GM13977 (cell line): ENCODE measurements at places on chromosomes 4 and X.

- DNase-seq, result no peak
Observed at GRCh38 chr4:176261481-176261880, 7.5 kb downstream of the ASB5 start.

GRCh38 chr4:10134141-10134540 is 17.5 kb upstream of the WDR1 start:
- no peak for DNase-seq

DNA sequence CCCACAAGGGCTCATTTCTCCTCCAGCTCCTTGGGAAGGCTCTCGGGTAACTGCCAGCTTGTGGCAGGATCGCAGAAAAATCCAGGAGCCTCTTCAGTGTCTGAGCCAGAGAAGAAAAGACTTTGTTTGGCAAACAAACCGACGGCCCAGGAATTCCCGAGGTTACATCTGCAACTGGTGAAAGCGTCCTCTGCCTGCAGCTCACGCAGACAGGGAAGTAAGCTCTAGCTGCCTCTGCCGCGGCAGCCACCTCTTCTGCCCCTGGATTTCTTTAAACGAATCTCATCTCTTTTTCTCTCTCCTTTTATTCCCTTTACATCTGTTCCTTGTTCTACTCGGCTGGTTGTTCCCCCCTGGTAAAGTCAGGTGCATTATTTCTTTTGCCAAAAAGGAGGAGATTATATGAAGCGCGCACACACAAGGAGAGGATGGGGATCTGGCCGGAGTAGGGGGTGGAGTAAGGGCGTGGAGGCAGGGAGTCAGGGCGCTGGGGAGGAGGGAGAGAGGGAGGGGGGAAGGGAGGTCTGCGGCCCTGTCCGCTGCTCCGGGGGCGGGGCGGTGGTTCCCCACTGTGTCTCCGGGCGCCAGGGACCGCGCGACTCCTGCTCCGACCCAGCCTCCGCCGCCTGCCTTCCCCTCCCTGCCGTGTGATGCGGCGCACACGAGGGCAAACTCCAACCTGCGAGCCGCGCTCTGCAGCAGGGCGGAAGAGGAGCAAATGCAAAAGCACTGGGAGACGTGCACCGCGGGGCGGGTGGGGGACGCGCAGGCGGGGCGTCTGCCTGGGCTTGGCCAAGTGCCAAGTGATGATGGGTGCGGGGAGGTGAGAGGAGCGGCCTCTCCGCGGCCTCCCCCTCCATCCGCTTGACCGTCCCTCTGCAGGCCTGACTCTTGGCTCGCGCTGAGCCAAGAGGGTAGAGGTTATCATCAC is at the start of gene DCHS2:
Gene DCHS2, minus strand, starts transcription at position 459 of the 931 bp plus-strand sequence. Its CDS starts 444 bp downstream, at position 15.
- DNase-seq, result peak; percentile 50

DNA sequence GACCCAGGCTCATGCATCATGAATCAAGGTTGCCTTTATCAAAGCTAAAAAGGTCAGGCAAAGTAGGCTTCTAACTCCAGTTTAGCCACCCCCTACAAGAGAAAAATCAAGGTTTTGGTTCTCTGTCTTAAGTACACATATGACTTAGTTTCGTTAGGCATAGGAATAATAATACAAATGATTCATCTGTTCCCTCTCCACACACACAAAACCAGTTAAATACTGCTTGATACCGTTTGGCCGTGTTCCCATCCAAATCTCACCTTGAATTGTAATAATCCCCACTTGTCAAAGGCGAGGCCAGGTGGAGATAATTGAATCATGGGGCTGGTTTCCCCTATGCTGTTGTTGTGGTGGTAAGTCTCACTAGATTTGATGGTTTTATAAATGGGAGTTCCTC is 226.2 kb downstream of the HS6ST2 start:
- DNase-seq, result no peak

DNA sequence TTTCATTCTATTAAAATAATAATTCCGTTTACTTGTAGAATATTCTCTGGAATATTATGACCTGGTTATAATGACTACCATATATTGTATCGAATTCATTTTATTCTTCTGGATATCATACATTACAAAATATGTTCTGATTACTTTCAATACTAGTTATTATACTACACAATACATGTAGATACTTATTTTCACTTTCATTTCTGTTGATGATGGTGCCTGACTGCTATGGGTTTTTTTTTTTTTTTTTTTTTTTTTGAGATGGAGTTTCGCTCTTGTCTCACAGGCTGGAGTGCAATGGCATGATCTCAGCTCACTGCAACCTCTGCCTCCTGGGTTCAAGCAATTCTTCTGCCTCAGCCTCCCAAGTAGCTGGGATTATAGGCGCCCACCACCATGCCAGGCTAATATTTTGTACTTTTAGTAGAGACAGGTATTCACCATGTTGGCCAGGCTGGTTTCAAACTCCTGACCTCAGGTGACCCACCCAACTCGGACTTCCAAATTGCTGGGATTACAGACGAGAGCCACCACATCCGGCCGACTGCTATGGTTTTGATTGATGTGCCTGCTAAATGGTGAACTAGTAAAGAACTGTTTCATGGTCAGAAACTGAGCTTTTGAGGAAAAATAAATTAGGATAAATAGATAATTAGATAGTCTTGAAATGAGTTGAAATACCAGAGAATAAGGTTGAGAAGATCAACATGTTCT is 39.5 kb downstream of the PCDH10 start:
- no peak for DNase-seq

DNA sequence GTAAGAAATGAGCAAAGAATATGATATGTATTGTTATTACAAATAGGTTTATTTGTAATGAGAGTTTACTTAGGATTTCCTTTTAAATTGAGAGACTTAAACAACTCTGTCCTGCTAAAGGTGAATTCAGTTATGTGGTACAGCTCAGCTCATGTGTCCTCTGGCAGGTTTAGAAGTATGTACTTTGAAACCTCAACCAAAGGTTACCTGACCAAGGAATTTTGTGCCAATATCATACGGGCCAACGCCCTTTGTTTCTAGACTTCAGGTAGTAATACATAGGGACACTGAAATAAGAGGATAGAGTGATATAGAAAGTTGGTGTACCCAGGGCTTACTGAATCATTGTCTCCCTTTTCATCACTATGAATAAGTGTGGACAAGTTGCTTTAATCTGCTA is 25.7 kb downstream of the SLAIN2 start:
- DNase-seq, result no peak

GRCh38 chr4:51840781-51841180 is 2.2 kb upstream of the DCUN1D4 start:
- no peak for DNase-seq

DNA sequence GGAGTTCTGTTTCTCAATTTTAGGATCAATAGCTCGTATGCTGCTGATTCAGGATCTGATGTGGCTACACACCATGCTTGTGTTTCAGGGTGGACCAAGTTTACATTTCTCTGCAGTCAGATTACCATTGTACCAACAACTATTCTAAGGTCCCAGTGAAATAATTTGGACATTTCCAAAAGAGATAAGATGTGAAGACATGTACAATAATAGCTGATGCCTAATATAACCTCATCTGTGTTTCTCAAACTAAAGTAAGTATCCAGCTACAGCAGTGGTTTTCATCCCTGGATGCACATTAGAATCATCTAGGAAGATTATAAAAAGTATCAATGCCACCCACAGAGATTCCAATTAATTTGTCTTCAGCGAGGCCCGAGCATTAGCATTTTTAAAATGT is 209.7 kb downstream of the ANTXR2 start:
- no peak for DNase-seq

- DNase-seq, result no peak
Observed at GRCh38 chrX:17584248-17584681, 153.0 kb upstream of the SCML1 start.

DNA sequence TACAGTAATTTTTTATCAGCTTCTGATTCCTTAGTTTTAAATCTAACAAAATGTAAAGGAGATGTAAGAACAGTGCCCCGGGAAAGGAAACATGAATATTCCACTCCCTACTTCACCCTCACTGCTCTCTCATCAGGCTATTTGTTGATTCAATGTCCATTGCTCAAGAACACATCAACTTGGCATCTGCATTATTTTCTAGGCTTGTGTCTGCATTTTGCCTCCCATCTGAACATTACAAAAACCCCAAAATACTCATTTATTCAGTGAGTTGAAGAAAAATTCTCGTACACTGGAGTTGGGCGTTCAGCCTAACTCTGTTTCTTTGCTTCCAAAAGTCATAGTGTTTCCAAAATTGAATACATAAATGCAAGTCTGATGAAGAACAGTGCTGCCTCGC is 25.6 kb downstream of the ARHGAP6 start:
- DNase-seq, result no peak

GRCh38 chrX:149629730-149630387 is 1.7 kb downstream of the TMEM185A start:
- no peak for DNase-seq

DNA sequence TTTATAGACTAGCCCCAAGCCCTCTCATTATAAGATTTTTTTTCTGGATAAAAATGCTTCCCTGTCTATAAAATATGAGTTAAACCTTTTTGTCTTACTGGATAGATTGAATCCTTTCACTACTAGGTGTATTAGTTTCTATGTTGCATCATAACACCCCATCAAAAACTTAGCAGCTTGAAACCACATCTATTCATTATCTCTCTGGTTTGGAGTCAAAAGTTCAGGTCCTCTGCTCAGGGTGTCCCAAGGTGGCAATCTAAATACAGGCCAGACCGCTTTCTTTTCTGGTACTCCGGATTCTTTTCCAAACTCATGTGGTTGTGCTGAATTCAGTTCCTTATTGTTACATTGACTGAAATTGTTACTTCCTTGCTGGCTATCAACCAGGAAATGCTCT is 515.5 kb downstream of the PDHA2 start:
- no peak for DNase-seq

GRCh38 chr4:175070444-175070843 is 152.3 kb downstream of the ADAM29 start:
- no peak for DNase-seq

- no peak for DNase-seq
Observed at GRCh38 chr4:5925419-5926200, 32.7 kb upstream of the CRMP1 start.

GRCh38 chr4:151169900-151170299 is 70.5 kb downstream of the RPS3A start:
- no peak for DNase-seq

DNA sequence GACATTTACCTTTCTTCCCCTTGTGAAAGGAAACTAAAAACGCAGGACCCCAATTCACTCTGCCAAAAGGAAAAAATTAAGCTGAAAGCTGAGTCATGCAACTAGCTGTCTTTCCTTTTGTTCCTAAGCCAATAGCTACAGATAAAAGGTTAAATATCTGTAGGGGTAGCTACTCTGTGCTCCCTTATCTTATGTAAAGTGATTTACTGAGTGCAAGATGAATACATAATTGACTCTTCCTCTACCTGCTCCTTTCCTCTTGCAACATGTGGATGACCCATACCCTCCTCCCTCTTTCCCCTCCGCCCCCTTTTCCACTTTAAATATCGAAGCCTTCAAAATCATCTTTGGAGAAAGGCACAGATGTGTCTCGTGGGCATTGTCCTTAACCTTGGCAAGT is 68.0 kb upstream of the ZNF157 start:
- DNase-seq, result no peak

GRCh38 chr4:47010912-47011446 is 17.6 kb upstream of the GABRA4 start:
- DNase-seq, result no peak

DNA sequence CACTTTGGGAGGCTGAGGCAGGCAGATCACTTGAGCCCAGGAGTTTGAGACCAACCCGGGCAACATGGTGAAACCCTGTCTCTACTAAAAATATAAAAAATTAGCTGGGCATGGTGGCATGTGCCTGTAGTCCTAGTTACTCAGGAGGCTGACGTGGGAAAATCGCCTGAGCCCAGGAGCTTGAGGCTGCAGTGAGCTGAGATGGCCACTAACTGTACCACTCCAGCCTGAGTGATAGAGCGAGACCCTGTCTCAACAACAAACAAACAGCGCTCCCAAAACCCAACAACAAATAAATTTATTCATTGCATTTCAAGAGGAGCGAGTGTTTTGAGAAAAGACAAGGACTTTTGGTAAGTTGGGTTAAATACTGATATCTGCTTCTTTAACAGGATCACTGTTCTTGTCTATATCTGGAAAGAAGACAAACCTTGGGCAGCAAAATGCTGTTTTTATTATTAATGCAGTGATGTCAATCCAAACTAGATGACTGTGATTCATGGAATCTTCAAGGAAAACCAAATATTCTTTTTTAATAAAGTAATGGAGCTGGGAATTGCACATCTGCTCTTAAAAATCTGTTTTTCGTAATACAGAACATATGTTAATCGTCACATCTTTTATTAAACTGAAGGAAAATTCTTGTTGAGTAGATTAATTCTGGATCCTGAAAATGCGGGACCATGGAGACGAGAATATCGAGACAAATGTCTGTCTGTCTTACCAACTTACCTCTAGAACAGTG is 90.8 kb upstream of the LIMCH1 start:
- DNase-seq, result no peak

GRCh38 chr4:38368613-38369012 is 295.4 kb upstream of the KLF3 start:
- no peak for DNase-seq

- no peak for DNase-seq
Observed at GRCh38 chrX:86329174-86329573, 180.9 kb downstream of the DACH2 start.

- DNase-seq, result peak; percentile 11
Observed at GRCh38 chr4:71941001-71941400, 90.8 kb upstream of the NPFFR2 start.

- no peak for DNase-seq
Observed at GRCh38 chrX:24014388-24015018, 12.5 kb downstream of the KLHL15 start.

- DNase-seq, result no peak
Observed at GRCh38 chr4:1842339-1842895, 13.5 kb downstream of the LETM1 start.

DNA sequence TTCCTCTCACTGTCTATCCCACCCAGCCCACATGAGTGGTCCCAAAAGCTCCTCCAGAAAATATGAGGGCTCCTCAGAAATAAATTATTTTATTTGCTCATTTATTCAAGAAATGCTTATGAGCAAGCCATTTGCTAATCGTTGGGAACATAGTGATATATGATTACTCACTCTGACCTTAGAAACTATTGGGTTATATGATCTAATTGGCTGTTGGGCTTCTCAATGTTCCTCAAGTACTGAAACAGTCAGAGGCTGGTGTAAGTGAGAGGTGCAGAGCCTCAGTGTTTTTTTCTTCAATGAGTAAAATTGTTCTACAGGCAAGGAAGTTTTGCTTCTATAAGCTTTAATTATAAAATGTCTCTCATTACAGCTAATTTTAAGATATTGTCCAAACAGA is 893.8 kb upstream of the INTU start:
- DNase-seq, result no peak

GRCh38 chrX:40230646-40231045 is 132.9 kb upstream of the BCOR start:
- no peak for DNase-seq

GRCh38 chr4:176031922-176032321 is 33.7 kb upstream of the WDR17 start:
- DNase-seq, result no peak

DNA sequence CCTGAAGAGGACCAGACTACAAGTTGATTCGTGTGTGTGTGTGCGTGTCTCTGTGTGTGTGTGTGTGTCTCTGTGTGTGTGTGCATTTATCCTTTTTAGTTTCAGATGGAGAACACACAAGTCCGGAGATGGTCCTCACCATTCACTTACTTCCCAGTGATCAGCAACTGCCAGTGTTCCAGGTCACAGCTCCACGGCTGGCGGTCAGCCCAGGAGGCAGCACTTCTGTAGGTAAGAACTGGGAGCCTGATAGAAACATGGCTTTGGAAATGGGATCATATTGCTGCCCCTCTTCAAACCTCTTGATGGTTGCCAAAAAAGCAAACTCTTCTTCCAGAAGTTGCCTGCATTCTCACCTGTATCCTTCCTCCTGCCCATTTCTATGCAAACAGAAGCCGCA is 122.6 kb upstream of the ANXA3 start:
- DNase-seq, result no peak
